Type B pancreatic cell (in vitro differentiated cells): ENCODE measurements at places on chromosomes 1 and 21. TPM values are rescaled to one million over a fixed set of nuclear protein-coding genes. Genes with fewer than 3 reads are reported as not detected.

DNA sequence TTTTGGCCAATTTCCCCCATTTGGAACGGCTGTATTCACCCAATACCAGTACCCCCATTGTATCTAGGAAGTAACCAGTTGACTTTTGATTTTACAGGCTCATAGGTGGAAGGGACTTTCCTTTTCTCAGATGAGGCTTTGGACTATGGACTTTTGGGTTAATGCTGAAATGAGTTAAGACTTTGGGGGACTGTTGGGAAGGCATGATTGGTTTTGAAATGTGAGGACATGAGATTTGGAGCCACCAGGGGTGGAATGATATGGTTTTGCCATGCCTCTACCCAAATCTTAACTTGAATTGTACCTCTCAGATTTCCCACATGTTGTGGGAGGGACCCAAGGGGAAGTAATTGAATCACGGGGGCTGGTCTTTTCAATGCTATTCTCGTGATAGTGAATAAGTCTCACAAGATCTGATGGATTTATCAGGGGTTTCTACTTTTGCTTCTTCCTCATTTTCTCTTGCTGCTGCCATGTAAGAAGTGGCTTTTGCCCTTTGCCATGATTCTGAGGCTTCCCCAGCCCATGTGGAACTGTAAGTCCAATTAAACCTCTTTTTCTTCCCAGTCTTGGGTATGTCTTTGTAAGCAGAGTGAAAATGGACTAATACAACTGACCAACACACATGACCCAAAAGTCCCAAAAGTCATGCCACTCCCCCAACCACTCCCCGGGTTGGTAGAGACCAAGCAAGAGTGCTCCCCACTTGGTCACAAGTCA is 35.4 kb upstream of the ZNF496 start:
- no peak for DNase-seq

- no peak for DNase-seq
Measured at GRCh38 chr21:37547615-37548200, 181.1 kb downstream of the DYRK1A start.

DNA sequence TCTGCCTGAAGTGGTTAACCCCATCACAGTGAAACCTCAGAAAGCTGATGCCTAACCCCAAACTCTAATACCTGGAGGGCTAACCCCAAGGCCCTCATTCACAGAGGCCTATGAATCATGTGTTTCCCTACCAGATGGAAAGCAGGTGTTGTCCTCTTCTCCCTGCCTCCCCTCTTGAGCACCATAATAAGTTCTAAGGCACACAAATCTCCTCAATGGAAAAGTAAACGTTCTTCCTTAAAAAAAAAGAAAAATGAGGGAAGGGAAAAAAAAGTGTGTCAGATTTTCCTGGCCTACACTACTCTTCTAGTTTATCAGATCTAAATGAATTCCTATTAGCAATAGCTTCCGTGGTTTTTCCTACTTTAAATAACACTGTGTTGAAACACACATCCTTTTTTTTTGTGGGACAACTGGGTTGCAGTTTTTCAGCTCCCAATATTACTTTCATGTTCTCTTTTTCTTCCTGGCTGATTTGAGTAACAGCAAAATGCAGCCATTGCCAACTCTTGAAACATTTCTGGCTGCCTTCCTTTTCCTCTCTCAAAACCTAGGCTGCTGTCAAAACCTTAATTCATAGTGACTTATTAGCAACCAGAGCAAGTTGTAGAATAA is 43.2 kb downstream of the SLC44A3 start:
- DNase-seq: no peak

DNA sequence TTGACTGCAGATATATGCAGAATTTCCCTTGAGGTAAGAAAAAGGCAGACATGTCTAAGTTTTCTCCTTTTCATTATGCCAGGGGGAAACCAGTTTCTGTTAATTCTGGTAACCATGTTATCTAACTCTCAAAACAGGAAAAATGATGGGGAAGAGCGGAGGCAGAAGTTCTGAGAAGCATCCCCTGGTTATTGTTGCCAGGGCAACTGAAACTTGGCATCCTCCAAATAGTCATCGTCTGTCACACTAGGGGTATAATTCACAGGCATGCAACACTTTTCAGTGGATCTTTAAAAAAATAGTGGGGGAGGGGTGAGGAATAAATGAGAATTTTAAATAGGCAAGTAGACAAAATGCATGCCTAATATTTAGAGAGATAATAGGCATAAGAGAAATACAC is 715.3 kb upstream of the CXADR start:
- no peak for DNase-seq

DNA sequence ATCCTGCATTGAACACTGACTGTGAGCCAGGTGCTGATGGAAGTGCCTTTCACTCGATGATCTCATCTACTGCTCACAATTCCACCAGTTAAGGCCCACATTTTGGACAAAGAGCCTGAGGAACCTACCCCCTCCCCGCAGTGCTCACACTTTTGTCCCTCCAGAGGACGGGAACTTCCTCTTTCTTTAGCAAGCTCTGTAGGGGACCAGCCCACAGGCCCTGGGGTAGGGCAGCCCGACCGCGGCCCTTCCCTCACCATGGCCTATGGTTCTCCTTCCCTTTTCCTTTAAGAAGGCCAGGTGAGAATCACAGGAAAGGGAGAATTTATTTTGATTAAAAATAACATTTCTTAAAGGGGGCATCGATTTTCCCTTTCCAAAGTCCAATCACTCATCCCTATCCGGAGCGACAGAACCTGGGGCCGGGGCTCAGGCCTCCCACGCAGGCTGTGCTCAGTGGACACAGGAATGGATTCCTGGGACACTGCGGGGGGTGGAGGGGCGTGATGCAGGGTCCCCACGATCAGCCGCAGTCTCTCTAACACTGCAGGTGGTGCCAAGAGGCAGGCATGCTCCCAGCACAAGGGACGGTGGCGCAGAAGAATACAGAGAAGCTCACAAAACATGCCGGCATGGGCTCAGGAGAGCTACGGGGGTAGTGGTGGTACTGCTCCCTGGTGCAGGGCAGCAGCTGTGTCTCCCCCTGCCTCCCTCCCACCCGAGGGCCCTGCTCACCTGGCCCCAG is 8.9 kb upstream of the KCNE1 start:
- no peak for DNase-seq

DNA sequence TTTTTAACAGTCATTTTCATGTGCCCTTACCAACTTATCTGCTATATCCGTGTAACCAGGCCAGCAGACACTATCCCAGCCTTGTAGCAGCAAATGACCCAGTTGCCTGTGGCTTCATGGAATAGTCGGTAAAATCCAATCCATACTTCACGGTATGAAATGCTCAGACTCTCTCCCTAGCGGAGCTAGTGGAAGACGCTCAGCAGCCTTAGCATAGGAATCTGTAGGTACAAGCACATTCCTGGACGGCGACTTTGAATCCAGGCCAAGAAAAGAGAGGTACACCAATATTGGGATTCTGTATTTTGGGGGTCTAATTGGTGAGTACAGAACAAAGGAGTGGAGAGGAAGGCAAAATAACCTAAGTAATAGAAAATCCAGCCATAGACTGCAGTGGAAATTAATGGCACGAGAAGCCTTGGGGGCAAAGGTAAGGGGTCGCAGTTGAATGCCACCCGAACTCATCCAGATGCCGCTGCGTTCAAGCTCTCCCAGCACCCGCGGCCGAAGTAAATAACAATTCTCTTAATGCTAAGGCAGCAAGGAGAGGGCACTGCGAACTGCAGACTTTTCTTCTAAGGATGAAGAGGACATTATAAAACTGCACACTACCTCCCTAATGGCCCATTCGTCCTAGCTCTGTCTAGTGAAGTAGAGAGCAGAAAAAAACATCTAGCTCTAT is 17.7 kb upstream of the TBX15 start:
- DNase-seq: no peak

DNA sequence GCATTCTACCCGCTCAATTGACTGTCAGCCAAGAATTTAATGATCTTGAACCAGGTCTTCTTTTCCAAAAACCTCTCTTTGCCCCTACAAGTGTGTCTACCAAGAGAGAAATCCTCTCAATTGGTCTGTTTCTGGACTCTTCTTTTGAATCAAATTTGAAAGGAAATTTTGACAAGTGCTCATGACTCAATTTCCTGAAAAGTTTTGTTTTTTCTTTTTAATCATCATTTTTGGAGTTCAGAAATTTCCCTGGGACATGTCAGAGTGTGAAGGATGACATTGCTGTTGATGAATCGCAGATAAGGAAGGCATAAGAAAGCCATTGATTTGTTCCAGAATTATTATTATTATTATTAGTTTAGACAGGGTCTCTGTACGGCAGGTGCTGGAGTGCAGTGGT is 88.2 kb upstream of the AKT3 start:
- no peak for DNase-seq

GRCh38 chr1:37362594-37363385 is 111.6 kb upstream of the ZC3H12A start:
- no peak for DNase-seq

- no peak for DNase-seq
Measured at GRCh38 chr1:113118266-113118665, 45.3 kb downstream of the LRIG2 start.

- DNase-seq: no peak
Measured at GRCh38 chr1:93317207-93317606, 28.5 kb upstream of the DR1 start.

- DNase-seq: no peak
Measured at GRCh38 chr1:147341246-147341645, 98.8 kb downstream of the CHD1L start.

GRCh38 chr1:7744882-7745281 is 26.2 kb upstream of the VAMP3 start:
- no peak for DNase-seq

DNA sequence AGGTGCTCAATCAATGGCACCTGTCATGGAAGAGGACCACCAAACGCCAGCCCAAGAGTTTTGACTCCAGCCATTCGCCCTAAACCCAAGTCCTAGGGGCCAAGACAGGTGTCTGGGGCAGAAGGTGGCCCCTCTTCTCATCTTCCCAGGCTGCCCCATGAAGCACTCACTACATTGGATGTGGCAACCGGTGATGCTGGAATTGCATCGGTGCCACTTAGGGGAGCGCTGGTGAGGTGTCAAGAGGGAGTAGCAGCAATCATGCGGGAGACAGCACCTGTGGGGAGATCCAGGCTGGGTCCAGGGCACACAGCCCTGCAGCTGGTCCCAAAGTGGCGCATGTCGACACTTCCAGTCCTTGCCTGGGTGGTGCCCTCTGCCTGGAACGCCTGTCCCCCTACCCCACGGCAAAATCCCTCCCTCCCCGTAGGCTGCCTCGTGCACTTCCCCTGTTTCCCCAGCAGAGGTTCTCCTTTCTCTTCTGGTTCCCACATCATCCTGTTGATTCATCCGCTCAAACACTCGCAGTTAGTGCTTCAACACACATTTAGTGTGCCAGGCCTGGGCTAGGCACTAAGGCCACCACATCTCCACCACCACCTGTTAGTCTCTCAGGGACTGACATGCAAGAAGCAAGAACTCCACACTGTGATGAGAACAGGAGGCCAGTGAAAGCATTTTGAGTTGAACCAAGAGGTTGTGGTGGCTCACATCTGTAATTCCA is 18.5 kb downstream of the PLA2G2D start:
- DNase-seq: no peak

- DNase-seq: no peak
Measured at GRCh38 chr21:43717166-43717853, 1.6 kb upstream of the PDXK start.

- no peak for DNase-seq
Measured at GRCh38 chr1:231701306-231701705, 74.7 kb downstream of the DISC1 start.

- no peak for DNase-seq
Measured at GRCh38 chr1:227316456-227316855, 1.8 kb downstream of the CDC42BPA start.

DNA sequence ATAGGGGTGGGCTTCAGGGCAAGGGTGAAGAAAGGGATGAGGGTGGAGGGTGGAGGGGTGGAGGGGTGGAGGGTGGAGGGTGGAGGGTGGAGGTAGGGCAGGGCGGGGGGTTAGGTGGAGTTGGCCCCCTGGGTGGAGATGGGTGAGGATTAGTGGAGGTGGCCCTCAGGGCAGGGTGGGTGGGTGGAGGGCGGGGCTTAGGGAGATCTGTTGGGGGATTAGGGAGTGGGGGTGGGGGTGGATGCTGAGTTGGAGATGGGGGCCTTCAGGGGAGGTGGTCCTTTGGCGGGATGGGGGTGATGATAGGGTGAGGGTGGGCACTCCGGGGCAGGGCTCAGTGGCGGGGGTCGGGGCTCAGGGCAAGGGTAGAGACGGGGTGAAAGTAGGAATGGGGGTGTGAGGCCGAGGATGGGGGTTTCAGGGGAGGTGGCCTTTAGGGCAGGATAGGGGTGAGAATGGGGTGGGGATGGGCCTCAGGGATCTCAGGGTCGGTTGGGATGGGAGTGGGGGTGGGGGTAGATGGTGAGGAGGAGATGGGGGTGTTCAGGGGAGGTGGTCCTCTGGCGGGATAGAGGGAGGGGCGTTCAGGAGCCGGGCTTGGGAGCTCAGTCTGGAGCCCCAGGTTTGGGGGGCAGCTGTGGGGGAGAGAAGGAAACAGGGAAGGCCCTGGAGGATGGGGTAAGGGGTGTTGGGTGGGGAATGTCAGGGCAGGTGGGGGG is 800 bp upstream of the DNMT3L start:
- DNase-seq: no peak

C1orf94 gene
- total RNA-seq: not detected in 2 replicates

SCYL3 gene
- 12.4 and 12.6 TPM in 2 replicates for total RNA-seq

FNDC10 gene
- total RNA-seq: 8.9 and 9.3 TPM in 2 replicates

LCE1E gene
- total RNA-seq: not detected in 2 replicates

TRIM45 gene
- 19.8 and 23.3 TPM in 2 replicates for total RNA-seq

CTTNBP2NL gene
- 47.9 and 77.4 TPM in 2 replicates for total RNA-seq
